Activated CD4-positive, alpha-beta T cell treated with anti-CD3 and anti-CD28 coated beads for 36 hours (primary cell): ENCODE measurements at places on chromosomes 16 and 17. TPM values are rescaled to one million over a fixed set of nuclear protein-coding genes. Genes with fewer than 3 reads are reported as not detected.

The CTRB2 gene
- total RNA-seq: not detected

DNA sequence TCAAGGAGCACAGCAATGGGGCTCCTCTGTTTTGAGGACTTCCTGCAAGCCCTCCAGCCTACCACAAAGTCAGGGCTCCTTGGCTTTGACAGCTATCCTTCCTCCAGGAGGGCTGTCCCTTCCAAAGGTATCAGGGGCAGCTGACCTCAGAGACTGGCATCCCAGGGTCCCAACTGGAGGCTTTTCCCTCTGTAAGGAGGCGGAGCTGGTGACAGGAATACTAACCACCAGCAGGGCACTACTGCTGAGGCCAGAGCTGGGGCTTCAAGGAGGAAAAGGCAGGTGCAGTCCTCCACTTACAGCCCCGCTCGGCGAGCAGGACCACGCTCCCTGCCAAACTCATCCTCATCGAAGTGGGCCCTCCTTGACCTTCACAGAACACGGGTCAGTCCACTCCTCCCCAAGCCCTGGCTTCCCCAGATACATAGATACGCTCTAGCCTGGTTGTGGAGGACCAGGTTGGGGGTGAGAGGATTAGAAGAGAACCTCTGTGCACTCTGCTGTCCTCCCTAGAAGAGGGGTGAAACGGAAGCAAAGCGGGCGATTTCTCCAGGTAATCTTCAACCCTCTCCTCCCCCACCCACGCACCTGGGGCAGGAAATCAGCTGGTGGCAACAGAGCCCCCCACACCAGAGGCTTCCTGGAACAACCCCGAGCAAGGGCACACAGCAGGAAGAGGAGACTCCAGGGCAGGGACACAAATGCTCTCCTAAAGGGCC lies 20.5 kb downstream of the ST3GAL2 start:
- DNase-seq: peak; percentile 43
- no peaks in the 10 kb centered on the region for H3K36me3 ChIP-seq
- peaks cover 46% of the 10 kb centered on the region for H3K4me1 ChIP-seq

- peaks cover 3% of the 10 kb centered on the region for H3K27me3 ChIP-seq
- H3K4me1 ChIP-seq: peaks cover 2% of the 10 kb centered on the region
- no peak overlapping the region for H3K27ac ChIP-seq
- H3K4me3 ChIP-seq: no peak overlapping the region
Observed at GRCh38 chr17:62637809-62638208, 10.3 kb downstream of the MRC2 start.

GRCh38 chr17:65402513-65403496 lies 158.6 kb downstream of the AXIN2 start:
- no peak overlapping the region for H3K4me3 ChIP-seq
- H3K27me3 ChIP-seq: peaks cover 7% of the 10 kb centered on the region
- no peak overlapping the region for H3K27ac ChIP-seq
- H3K4me1 ChIP-seq: peaks cover 2% of the 10 kb centered on the region

The TP53TG3F gene
- 0.30 TPM for total RNA-seq

The CCL4L2 gene
- total RNA-seq: 4.8 TPM

The TPSG1 gene
- not detected for total RNA-seq

The BCL6B gene
- 0.27 TPM for total RNA-seq

The TMEM235 gene
- not detected for total RNA-seq
